ENCODE measurements at places on chromosomes 5 and 9.
A peak's percentile ranks its signal among the peaks of the same experiment; 100 is the strongest.

- H3K27me3 ChIP-seq, result no peaks in the 10 kb centered on the region
- no peaks in the 10 kb centered on the region for H3K36me3 ChIP-seq
- peaks cover 7% of the 10 kb centered on the region for H3K4me1 ChIP-seq
Measured at GRCh38 chr5:89080467-89081116, 197.6 kb upstream of the MEF2C start.

GRCh38 chr9:130132746-130133145, 39.5 kb upstream of the NCS1 start:
- H3K27me3 ChIP-seq, result no peaks in the 10 kb centered on the region
- H3K27ac ChIP-seq, result peak overlapping the region; percentile 91
- peaks cover 2% of the 10 kb centered on the region for H3K36me3 ChIP-seq
- peaks cover 63% of the 10 kb centered on the region for H3K4me1 ChIP-seq

DNA sequence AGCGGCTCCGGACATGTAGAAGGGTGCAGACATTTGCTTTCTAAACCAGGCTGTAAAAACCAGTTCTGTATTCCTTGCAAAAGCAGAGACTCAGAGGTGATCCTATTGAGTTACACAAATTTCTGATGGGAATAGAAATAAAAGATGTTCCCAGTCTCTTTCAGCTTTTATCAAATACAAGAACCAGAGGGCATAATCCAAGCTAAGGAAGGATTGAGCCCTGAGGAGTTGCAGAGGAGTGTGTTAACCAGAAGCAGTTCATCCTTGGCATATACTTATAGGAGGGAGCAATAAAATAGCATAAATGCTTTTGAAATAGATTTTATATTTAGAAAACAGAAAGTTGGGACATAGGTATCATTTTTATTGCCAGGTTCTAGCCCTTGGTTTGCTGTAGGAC, 75.3 kb downstream of the KIF4B start:
- no peak overlapping the region for H3K27ac ChIP-seq
- DNase-seq, result no peak
- no peak overlapping the region for H3K4me3 ChIP-seq
- H3K27me3 ChIP-seq, result peaks cover 7% of the 10 kb centered on the region
- no peaks in the 10 kb centered on the region for H3K36me3 ChIP-seq

- no peaks in the 10 kb centered on the region for H3K4me1 ChIP-seq
- H3K27me3 ChIP-seq, result no peaks in the 10 kb centered on the region
- H3K27ac ChIP-seq, result no peak overlapping the region
- H3K4me3 ChIP-seq, result no peak overlapping the region
- DNase-seq, result no peak
Measured at GRCh38 chr9:33791117-33791516, 4.2 kb upstream of the PRSS3 start.

GRCh38 chr5:76086095-76086494, 2.9 kb downstream of the SV2C start:
- peaks cover 82% of the 10 kb centered on the region for H3K27me3 ChIP-seq
- peak overlapping the region; percentile 66 for H3K4me3 ChIP-seq
- no peak overlapping the region for H3K27ac ChIP-seq
- H3K4me1 ChIP-seq, result peaks cover 17% of the 10 kb centered on the region
- H3K36me3 ChIP-seq, result no peaks in the 10 kb centered on the region

DNA sequence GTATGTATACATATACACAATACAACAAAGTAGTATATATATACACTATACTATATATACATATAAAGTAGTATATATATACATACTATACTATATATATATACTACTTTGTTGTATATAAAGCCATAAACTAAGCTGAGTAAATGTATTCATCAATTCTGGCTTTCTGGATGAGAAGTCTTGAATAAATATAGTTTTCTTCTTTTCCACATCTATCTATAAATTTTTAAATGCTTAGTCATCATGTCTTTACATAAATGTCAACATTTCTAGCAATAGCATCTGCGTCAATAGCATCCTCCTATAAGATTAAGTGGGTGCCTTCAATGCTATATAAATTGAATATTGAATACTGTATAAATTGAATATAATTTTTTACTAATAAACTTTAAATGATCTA, 63.1 kb upstream of the COX7C start:
- H3K27me3 ChIP-seq, result no peaks in the 10 kb centered on the region
- H3K27ac ChIP-seq, result no peak overlapping the region
- no peak for DNase-seq
- no peaks in the 10 kb centered on the region for H3K4me1 ChIP-seq

DNA sequence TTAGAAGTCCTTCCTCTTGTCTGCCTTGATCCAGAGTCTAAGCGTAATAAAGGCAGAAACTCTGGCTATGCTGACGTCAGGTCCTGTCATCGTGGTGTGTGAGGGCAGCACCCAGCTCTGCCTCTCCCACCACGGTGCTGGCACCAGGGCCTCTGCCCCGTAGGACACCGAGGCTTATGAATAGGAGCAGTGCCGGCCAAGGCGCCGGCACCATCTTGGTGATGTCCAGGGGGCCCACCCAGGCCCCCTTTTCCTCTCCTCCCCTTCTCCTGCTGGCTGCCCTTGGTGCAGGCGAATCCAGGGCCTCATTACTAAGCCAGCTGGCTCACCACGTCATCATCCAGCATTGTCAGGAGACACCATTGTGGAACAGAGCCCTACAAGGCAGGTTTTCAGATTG, 252.3 kb downstream of the FANCC start:
- H3K36me3 ChIP-seq, result peaks cover 3% of the 10 kb centered on the region
- H3K4me3 ChIP-seq, result no peak overlapping the region
- H3K27me3 ChIP-seq, result no peaks in the 10 kb centered on the region
- peaks cover 14% of the 10 kb centered on the region for H3K4me1 ChIP-seq
- no peak overlapping the region for H3K27ac ChIP-seq

DNA sequence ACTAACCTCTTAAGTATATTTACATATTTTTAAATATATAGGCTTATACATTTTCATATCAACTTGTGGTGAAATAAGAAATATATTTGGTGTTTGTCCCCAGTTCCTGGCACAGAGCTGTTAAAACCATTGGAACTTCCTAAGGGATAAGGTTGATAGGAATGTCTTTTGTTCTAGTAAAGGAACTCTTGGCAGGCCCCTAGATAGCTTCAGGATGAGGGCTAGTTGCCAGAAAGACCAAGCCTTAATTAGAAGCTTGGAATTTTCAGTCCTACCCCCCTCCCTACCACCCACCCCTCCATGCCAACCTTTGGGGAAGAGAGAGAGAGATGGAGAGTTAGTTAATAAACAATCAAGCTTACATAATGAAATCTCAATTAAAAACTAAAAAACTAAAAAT, 638.6 kb upstream of the ACO1 start:
- H3K4me1 ChIP-seq, result no peaks in the 10 kb centered on the region
- H3K27me3 ChIP-seq, result no peaks in the 10 kb centered on the region
- H3K27ac ChIP-seq, result no peak overlapping the region
- no peaks in the 10 kb centered on the region for H3K36me3 ChIP-seq
- H3K4me3 ChIP-seq, result no peak overlapping the region

- no peaks in the 10 kb centered on the region for H3K36me3 ChIP-seq
- H3K27ac ChIP-seq, result no peak overlapping the region
- H3K27me3 ChIP-seq, result peaks cover 6% of the 10 kb centered on the region
- DNase-seq, result no peak
- no peak overlapping the region for H3K4me3 ChIP-seq
Measured at GRCh38 chr5:59921816-59922215, 28.3 kb upstream of the PDE4D start.

DNA sequence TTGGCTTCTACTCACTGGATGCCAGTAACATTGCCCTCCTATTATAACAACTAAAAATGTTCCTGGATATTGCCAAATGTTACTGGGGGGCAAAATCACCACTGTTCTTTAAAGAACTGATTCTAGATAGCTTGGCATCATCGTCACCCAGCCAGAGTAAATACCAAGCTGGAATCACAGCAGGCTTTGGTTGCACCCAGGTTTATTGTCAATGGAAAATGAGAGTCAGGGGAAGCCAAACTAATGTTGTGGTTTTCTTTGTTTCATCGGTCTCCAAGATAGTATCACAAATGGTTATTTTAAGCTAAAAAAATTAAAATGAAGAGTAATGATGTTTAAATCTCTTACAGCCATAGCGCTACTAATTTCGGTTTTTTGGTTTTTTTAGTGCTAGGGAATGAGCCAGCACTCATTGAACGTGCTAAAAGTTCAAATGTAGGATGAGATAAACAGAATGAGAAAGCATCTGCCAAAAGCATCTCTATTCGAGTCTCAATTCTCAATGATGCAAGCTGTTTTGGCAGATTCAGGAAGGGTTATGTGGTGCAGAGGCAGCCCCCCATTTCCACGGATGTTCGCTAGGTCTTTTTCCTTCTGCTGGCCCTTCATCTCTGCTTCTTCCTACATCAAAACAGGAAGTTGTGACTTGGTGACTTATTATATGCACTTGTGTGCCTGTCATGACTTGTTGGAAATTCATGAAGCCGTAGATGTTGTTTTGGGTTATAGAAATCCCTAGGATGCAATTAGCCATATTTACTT, 558.0 kb downstream of the EBF1 start:
- DNase-seq, result no peak
- no peak overlapping the region for H3K27ac ChIP-seq
- no peaks in the 10 kb centered on the region for H3K4me1 ChIP-seq
- no peak overlapping the region for H3K4me3 ChIP-seq

Measured in neural crest cell (in vitro differentiated cells).